ENCODE measurements at places on chromosomes 1 and 21.

GRCh38 chr1:170290276-170290675 is 144.5 kb downstream of the NTMT2 start:
- DNase-seq, result no peak

DNA sequence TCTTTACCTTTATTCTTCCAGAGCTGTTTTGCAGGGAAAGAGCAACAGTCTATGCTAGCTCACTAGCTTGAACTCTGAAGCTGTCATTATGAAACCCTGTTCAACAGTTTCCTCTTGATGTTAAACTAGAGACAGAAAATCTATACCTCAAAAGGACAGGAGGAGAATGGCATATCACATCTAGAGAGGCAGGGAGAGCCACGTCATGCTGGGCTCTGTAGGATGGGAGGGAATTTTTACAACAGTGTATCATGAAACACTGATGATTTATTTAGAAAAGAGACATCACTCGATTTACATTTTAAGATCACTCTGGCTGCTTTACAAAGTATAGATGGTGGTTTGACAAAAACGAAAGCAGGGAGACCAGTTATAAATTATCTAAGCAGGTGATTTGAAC is 224.9 kb upstream of the COA6 start:
- DNase-seq, result no peak

GRCh38 chr1:152861374-152861773 is 1.6 kb downstream of the LCE7A start:
- no peak for DNase-seq

DNA sequence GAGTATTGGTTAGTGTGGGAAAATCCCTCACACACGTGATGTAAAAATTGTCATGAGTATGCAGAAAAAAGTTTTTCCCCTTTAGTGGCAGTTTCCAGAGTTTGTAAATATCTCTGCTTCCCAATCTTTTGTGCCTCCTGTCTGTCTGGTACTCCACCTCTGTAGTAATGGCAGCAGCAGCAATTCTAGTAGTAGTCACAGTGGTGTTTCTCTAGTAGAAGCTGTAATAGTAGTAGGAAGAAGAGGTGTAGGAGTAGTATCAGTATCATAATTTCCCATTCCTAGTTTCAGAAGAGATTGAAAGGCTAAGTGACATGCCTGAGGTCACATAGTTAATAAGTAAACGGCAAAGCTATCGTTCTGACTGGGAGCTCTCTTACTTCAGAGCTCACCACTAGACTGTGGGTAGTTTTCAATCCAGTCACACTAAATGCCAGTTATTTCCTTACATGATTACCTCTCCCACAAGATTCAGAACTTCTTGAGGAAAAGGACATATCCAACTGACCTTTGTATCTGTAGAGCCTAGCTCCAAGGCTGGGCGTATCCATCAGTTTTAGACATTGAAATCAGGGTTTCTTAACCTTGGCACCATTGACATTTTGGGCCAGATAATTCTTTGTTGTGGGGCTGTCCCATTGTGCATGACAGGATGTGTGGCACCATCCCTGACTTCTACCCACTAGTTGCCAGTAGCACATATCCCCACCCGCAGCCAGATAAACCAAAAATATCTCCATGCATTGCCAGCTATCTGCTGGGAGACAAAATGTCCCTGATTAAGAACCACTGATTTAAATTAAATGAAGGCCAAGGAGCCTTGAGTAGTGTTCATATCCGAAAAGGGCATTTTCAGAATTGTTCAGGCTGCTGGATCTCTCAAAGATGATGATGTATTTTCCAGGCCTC is 135.9 kb downstream of the FGGY start:
- no peak for DNase-seq
